ENCODE measurements at places on chromosomes 5 and 9.

- DNase-seq: no peak
Measured at GRCh38 chr9:18824095-18824666, 208.8 kb downstream of the SAXO1 start.

- no peak for DNase-seq
Measured at GRCh38 chr5:38373743-38374142, 115.4 kb downstream of the EGFLAM start.

GRCh38 chr5:192970-193831 is 1.9 kb downstream of the LRRC14B start:
- DNase-seq: no peak

- no peak for DNase-seq
Measured at GRCh38 chr5:79107020-79107796, 4.4 kb upstream of the BHMT start.

DNA sequence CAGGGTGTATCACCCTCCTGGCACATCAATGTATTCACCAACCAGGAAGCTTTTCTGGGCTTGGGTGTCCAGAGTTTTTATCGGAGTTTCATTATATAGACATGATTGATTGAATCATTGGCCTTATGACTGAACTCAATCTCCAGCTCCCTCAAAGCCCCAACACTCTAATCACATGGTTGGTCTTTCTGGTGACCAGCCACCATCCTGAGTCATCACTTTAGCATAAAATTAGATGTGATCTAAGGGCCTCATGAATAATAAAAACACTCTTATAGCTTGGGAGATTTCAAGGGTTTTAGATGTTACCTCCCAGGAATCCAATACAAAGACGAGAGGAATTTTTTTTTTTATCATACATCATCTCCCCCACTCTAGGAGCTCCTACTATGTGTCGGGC is 7.7 kb upstream of the PBX3 start:
- no peak for DNase-seq

DNA sequence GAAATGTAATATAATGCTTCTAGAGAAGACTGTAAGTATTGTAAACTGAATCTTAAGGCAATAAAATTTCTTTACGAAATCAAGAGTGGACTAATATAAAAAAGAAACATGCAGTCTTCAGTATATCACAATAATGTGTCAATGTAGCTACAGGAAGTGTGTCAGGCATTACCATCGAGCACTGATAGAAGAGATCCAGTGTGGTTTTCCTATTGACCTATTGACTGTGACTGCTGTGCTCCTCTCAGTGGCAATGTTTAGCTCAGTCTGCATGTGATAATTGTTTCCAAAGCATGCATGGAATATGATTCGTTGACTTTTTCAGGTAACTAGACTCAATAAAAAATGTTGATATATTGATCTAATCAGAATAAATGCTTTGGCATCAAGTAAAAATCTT is 20.3 kb upstream of the PCSK1 start:
- no peak for DNase-seq

Data from NCI-H187 (cell line).